ENCODE measurements at places on chromosomes 1 and 21.

DNA sequence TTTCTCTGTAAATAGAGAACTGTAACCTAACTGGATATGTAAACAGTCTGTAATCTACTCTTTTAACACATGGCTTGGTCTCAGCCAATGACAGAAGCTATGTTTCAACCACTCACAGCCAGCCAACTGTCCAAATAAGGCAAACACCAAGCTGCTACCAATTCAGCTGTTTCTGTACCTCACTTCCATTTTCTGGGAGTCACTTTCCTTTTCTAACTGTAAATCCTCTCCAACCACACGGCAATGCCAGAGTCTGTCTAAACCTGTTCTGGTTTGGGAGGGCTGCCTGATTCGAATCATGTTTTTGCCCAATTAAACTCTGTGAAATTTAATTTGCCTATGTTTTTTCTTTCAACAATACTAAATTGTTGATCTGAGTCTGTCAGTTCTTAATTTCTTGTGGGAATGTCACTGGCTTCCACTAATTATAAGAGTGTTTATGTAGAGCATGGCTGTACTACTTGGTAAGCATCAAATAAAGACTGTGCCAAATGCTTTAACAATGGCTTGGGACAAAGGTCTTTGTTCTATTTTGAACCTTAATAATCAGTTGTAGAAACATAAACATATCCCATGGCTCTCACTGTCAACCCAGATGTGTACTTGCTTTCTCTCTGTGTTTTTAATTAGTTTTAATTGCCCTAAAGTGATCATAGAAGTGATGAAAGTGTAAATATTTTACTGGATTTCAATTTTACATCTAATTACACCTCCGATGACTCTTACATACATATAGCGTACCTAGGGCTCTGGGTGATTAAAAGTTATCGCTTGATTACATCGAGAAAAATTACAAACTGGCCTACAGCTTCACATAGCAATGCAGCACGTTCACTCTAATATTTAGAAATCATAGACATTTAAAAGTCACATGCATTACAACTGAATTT, 1144.6 kb upstream of the TMPRSS15 start:
- DNase-seq = no peak

- DNase-seq = no peak
These were observed 70.4 kb upstream of the TIAM1 start for GRCh38 chr21:31414263-31415000.

- DNase-seq = peak; percentile 5
These were observed 221.1 kb downstream of the LMO4 start for GRCh38 chr1:87549738-87550137.

DNA sequence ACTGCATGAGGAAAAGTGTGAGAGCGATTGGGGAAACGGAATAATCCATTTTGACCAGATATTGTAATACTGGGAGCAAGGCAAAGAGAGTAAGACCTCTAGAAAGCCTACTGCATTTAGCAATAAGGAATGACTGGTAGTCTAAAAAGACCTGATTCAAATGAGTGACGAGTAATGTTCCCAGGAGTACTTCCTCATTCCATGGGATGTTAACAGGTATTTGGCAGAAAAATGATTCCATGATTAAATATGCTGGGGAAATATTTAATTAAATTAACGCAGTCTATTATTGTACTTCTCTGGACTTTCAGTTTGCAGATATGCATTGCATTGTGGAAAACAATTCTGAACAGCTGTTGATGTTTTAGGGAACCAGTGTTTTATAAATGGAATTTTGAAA, 105.5 kb downstream of the RPE65 start:
- DNase-seq = no peak

- no peak for DNase-seq
These were observed 394.2 kb downstream of the DUSP10 start for GRCh38 chr1:221347706-221348105.

- DNase-seq = no peak
These were observed 162.4 kb downstream of the KIF26B start for GRCh38 chr1:245317217-245317616.

DNA sequence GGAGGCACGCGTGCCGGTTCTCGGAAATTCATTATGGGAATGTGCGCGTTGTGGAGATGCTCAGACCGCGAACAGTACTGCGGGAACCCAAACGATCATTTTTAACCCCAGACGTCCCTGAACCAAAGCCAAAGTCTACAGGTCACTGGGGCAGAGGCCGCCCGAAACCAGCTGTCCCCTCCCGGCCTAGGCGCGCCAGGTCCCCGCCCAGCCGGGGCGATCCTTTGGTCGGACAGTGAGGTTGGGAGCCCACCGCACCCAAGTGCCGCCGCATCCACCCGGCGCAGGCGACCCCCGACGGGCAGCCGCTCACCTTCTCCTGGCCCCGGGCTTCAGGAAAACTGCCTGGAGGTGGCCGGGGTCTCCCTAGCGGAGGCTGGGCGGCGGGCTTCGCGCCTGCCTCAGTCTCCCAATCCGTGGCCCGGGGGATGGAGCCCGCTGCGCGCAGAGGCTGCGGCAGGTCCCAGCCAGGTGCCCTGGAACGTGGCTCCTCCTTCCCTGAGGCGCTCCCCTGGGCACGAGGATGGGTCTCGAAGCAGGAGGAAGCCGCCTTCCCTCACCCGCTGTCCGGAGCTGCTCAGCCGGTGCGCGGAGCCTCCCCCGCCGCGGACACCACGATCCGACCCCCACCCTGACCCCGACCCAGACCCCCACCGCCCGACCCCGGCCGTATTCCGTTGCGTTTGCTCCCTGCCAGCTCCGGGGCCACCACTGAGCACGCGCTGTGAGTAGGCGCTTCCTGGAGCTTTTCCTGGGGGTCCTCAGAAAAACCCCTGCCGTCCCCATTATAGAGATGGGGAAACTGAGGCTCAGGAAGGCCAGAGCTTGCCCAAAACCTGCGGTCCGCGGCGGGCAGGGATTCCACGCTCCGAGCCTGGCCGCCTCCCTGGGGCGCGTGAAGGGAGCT, 8.1 kb upstream of the SLX9 start:
- DNase-seq = no peak

DNA sequence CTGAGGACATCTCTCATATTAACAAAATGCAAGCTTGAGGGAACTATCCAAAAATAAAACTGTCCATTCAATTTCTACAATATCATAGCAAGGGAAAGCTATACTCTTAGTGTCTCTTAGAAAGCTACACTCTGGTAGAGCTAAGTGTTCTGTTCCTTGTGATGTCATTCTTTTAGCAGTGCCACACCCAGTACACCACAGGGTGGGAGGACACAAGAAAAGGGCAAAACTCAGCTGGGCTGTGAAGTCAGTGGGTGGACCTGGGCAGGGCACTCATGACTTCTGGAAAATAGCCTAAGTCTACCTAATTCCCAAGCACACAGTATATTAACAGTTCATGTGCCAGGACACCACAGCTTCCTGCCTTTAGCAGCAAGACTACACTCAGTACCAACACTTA, 42.2 kb upstream of the TNFSF4 start:
- peak; percentile 51 for DNase-seq

- DNase-seq = no peak
These were observed 4.2 kb downstream of the B3GALT6 start for GRCh38 chr1:1236176-1236763.

DNA sequence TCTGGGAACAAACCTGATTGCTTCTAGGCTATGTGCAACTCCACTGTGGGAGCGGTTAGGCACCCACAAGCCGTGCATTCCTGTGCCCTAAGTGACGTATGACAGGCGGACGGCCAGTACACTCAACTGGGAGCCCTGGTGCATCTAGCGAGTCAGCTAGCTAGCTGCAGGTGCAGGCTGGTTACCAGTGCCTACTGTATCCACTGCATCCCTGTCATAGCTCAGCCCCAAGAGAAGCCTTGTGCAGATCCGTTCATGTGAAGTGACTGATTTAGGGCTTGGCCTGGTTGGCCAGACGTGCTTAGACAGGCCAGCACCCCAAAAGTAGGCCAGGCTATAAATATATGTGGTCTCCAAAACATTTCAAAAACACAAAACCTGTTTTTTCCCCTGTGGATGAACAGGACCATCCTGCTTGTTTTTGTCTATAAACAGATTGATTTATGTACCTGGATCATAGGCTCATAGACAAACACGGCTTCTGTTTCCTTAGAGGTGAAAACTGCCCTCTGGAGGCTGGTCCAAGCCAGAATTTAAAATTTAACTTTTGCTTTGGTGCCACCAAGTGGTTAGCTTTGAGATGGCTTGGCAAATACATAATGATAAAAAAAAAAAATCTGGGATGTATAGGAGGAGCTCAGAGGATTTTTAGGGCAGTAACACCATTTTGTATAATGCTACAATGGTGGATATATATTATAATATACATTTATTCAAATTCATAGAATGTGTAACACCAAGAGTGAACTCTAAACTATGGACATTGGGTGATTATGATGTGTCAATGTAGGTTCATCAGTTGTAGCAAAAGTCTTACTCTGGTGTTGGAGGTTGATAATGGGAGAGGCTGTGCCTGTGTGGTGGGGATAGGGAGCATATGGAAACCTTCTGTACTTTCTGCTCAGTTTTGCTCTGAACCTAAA, 68.5 kb downstream of the GIPC2 start:
- DNase-seq = peak; percentile 88

GRCh38 chr1:95467036-95467435, 233.0 kb downstream of the RWDD3 start:
- no peak for DNase-seq

DNA sequence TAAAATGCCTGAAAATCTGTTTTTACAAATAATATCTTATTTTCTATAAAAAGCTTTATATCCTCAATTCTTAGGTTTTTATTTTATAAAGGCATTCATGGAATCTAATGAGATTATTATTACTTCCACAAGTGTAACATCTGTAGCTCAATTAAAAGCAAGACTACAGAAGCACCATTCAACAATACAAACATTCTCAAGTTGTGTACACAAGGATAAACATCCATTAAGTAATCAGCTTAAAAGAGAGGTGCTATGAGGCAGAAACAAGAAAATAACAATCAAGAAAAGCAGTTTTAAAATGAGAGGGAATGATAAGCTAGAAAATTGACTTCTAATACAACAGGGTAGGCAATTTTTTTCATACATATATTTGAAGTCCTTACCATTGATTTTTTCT, 326.1 kb downstream of the MRPL39 start:
- no peak for DNase-seq

DNA sequence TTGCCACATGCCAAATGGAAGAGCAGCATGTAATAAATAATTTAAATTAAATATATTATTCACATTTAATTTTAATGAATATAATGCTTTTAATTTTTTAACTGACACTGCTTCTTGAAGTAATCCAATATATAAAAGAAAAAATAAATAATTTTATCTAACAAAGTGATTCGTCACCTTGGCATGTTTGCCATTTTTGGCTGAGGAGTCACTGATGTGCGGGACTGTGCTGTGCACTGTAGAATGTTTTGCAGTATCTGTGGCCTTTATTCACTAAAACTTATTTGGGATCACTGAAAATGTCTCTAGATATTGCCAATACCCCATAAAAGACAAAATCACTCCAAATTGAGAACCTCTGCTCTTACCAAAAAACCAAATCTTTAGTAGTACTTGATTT, 807.8 kb downstream of the BRINP3 start:
- DNase-seq = peak; percentile 50

- no peak for DNase-seq
These were observed 25.4 kb upstream of the TCEA3 start for GRCh38 chr1:23449958-23450357.

DNA sequence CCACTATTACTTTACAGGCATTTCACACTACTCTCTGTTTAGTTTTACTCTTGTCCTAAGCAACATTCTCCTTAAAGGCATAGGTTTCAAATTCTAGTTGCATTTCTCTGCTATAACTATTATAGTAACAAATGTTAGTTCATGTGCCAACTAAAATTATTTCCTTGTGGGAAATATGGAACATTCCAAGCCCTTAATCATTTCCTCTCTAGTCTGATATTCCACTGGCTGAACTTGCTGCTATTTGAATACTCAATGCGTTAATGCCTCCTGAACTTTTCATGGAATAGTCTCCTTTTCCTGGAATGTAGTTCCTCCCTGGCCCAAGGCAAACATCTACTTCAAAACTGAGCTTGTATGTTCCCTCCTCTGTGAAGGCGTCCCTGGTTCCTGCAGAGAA, 19.3 kb upstream of the TBX19 start:
- DNase-seq = peak; percentile 91

DNA sequence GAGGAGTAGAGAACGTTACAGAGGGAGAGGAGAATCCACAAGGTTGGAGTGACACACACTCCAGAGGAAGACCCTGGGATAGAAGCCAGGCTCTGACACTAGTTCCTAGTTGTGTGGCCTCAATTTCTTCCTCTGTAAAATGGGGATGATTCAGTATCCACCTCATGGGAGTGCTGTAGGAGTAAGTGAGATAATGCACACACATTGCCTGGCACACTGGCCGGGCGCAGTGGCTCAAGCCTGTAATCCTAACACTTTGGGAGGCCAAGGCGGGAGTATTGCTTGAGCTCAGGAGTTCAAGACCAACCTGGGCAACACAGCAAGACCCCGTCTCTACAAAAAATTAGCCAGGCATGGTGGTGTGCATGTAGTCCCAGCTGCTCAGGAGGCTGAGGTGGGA, 8.9 kb downstream of the KIF17 start:
- no peak for DNase-seq

- DNase-seq = peak; percentile 42
These were observed 81.7 kb upstream of the PGBD5 start for GRCh38 chr1:230507666-230508402.

DNA sequence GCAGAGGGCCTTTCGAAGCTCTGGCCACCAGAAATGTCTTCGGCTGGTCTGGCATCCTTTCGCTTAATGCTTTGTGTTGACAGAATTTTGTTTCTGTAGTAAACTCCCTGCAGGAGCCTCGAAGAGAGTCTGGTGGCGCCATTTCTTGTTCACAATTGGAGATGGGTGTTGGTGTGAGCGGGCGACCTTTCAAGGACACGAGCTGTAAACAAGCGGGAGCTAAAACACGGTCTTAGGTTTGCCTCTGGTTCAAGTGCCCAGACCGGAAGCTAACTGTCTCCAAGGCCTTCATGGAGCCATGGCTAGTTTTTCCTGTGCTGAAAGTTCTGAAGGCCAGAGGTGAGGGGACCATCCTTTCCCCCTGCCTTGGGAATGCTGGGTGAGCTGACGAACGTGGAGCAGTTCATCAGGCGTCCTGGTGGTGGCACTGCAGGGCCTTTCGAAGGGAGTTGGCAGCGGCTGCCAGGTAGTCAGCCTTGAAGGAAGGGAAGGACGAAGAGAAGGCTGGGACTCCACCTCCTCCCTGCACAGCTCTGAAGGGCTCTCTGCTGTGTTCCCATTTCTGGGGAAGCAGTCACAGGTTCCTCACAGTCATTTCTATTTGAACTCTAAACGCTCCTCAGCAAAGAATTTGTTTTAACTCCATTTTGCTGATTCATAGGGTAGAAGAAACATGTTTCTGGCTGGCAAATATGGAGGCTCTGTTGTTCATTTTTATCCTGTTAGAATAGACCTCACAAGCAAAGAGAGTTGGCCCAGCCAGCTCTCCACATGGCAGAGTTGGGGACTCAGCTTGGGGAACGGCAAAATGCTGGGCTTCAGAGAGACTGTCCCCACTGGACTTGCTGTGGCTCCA, 35.2 kb downstream of the URB2 start:
- DNase-seq = peak; percentile 74

Measured in fibroblast of the aortic adventitia (primary cell).